ENCODE measurements at places on chromosomes 12 and 14.
A peak's percentile ranks its signal among the peaks of the same experiment; 100 is the strongest.

GRCh38 chr12:95002754-95003153, 743 bp downstream of the NDUFA12 start:
- no peak for DNase-seq

GRCh38 chr12:1469070-1469469, 125.3 kb downstream of the FBXL14 start:
- DNase-seq = no peak

GRCh38 chr12:104695453-104696148, 238.9 kb downstream of the CHST11 start:
- peak; percentile 76 for DNase-seq

GRCh38 chr12:13386323-13387039, 190.0 kb downstream of the EMP1 start:
- no peak for DNase-seq

DNA sequence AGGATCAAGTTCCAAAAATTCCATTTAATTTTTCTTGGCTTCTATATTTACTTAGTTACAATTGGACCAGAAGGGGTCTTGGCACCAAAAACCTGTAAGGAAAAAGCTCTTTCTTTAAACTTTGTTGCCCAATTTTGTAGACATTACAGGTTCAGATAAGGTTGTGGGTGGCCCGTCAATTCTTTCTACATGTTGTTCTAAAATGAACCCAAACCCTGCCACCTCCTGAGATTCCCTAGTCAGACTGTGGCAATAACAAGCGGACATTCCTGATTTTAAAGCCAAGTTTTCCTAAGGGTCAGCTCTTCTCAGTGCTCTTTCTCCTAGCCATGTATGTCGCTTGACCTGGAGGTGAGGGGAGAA, 45.0 kb upstream of the GSG1 start:
- no peak for DNase-seq

- no peak for DNase-seq
Measured at GRCh38 chr12:89721291-89721987, 12.8 kb upstream of the ATP2B1 start.

DNA sequence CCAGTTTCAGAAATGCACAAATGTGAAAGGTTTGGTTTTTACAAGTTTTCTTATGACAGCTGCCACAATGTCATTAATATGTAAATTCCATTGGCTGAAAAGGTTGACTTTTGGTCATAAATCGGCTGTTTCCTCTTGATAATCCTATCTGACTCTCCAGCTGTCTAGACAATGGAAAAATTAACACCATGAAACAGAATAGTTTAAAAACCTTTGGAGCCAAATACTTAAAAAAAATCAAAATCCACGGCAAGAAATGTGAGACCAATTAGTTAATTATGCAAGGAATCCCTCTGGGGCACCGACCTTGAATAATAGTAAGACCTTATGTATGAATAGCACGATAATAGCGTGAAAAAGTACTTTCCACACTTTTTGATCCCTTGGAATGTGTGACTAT, 138.0 kb downstream of the ZNF664 start:
- no peak for DNase-seq

DNA sequence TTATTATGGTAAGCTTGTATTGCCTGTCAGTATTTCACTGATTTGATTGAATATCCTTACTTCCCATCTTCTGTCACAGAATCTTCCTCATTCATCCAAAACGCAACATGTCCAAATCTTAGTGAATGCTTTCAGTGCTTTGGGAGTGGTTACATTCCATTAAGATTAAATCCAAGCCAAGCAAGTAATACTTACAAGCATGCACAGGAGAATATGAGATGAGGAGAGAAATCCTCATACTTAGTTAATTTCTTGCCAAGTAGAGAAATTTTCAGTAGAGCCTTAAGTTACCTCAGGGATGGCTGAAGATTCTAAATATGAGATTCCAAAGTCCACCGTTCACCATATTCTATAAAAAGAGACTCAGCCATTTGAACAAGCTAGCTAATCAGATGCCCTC, 316.0 kb downstream of the RAD51B start:
- DNase-seq = no peak

DNA sequence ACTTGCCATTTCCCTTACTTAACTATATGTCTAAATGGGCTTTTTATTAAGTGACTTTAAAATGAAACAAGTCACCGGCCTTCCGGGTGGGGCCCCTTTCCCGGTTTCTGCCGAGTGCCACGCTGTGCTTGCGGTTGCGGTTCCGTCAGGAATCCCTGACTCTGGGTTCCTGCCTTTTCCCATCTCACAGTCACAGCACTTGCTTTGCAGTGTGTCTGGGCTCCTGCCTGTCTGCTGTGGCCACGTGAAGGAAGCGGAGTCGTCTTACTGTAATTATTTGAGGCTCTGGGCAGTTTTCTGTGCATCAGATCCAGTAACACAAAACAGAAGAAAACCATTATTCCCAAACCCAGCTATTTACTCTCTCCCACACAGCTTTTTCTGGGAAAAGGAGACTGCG, 44.0 kb upstream of the FRMD6 start:
- DNase-seq = no peak

DNA sequence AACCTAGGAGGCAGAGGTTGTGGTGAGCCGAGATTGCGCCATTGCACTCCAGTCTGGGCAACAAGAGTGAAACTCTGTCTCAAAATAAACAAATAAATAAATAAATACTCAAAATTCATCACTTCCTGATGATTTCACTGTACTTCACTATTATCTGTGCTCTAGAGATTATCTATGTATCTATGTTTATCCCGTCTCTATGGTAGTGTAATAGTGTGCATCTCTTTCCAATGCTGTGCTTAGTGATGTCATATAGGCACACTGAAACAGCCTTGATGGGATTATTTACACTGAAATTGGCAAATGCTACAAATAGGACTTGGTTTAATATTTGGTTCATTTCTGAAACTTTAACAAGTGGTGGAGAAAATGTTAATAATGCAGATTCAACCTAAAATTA, 6.5 kb downstream of the CAPS2 start:
- no peak for DNase-seq

GRCh38 chr12:53345486-53346188, 9.5 kb upstream of the SP7 start:
- peak; percentile 18 for DNase-seq

- no peak for DNase-seq
Measured at GRCh38 chr12:108367436-108367835, 28.3 kb upstream of the CMKLR1 start.

GRCh38 chr14:74313601-74314000, 10.9 kb upstream of the ABCD4 start:
- no peak for DNase-seq

GRCh38 chr14:89721956-89722355, 232.6 kb downstream of the EFCAB11 start:
- DNase-seq = peak; percentile 46

DNA sequence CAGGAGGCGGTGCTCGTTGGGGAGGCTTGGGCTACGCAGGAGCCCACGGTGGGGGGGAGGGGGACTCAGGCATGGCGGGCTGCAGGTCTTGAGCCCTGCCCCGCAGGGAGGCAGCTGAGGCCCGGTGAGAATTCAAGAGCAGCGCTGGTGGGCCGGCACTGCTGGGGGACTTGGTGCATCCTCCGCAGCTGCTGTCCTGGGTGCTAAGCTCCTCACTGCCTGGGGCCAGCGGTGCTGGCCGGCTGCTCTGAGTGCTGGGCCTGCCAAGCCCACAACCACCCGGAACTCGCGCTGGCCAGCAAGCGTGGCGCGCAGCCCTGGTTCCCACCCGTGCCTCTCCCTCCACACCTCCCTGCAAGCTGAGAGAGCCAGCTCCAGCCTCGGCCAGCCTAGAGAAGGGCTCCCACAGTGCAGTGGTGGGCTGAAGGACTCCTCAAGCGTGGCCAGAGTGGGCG, 3.2 kb downstream of the METTL25 start:
- DNase-seq = no peak

- DNase-seq = no peak
Measured at GRCh38 chr14:23538785-23539184, 12.8 kb downstream of the ZFHX2 start.

- no peak for DNase-seq
Measured at GRCh38 chr14:71248194-71248593, 340.9 kb downstream of the PCNX1 start.

DNA sequence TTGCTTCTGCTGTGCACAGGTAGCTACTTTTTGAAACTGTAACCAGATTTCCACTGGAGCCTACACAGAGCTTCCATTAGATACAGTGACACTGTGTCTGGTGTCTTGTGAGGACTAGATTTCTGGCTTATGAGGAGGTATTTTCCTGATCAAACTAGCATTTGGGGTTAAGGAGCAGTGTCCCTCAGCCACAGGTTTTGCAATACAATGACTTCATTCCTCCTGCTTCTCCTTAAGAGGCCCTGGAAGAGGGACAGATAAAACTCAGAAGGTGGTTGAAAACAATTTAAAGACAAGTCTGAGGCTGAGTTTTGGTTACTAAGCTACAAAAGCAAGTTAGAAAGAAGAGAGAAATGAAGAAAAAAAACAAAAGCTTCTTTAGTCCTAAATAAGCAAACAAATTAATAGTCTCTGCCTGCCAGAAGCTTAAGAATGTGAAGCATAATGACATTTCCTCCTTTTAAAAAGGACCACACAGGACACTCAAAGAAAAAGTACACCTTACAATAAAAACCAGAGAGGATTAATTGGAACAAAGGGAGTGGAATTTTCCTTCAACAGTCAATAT, 53.0 kb downstream of the PKP2 start:
- DNase-seq = no peak

- DNase-seq = no peak
Measured at GRCh38 chr12:95996034-95996658, at the start of gene HAL. TSS of gene HAL (minus strand) at chr12:95996344. CDS start at chr12:95995910, 434 bp downstream.

- peak; percentile 21 for DNase-seq
Measured at GRCh38 chr14:76546426-76547221, 170.7 kb downstream of the ESRRB start.

GRCh38 chr14:103748534-103748857, 32.9 kb downstream of the ZFYVE21 start:
- DNase-seq = no peak

- DNase-seq = no peak
Measured at GRCh38 chr12:40874868-40875267, 182.6 kb downstream of the CNTN1 start.

DNA sequence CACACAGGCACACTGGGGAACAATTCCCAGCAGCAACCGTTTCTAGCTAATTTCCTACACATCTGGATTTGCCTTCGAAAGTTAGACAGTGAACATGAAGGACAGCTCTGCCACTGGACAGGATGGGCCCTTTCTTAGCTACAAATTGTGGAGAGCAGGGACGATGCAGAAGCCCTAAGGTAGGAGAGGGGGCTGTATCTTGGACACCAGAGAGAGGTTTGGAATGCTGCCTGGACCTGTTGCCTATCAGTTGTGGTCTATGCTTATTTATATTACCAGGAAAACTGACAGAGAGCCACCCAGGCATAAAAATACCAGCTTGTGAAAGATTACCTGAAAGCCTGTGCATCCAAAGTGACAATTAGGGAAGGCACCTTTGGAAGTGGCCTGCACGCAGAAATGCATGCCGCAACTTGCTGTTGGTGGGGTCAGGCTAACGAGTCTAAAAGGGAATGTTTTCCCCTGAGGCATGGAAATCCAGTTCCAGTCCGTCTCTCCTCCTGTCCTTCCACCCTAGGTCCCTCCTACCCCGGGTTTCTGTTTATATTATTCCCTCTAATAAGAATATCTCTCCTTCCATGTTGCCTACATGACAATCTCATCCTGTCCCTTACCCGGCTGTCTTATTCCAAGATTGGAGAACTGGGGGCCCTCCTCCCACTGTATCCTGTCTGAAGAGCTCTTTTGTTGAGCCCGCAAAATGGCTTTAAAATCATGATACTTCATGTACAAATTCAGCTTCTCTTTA, 60.2 kb downstream of the MDM2 start:
- no peak for DNase-seq

DNA sequence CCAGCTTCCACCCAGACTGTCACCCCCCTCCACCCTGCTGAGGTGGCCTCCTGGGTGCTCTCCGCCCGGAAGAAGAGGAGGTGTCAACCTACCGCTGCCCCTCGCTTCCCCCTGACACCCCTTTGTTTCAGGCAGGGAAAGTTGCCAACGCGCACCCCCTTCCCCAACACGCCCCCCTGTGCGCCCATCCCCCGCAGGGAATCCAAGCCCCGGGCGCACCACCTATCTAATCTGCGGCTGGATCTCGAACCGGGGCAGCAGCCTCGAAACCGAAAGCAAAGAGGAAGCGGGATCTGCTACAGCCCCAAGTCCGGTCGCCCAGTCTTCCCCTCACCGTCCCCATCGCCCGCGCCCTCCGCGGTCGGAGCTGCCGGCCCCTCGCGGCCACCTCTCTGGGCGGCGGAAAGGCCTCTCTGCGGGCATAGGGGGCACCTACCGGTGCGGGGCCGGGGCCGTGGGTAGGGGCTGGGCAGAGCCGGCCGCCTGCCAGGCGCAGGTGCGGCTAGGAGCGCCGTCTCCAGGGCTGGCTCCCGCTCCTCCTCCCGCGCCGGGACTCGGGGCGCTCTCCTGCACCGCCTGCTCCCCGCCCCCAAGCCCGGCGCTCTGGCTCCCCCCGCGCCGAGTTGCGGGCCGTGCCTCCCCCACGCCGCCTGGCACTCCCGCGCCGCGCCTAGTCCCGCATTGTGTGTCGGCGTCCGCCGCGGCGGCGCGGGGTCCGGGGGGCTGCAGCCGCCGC, 18.3 kb upstream of the PLEKHH1 start:
- peak; percentile 41 for DNase-seq

- peak; percentile 25 for DNase-seq
Measured at GRCh38 chr12:94644141-94644979, 6.0 kb downstream of the TMCC3 start.

GRCh38 chr12:118946256-118946655, 35.1 kb upstream of the SRRM4 start:
- no peak for DNase-seq

- DNase-seq = peak; percentile 51
Measured at GRCh38 chr12:106428384-106428783, 70.8 kb downstream of the POLR3B start.

GRCh38 chr14:20768593-20768892, 339 bp downstream of the EDDM3B start:
- no peak for DNase-seq

DNA sequence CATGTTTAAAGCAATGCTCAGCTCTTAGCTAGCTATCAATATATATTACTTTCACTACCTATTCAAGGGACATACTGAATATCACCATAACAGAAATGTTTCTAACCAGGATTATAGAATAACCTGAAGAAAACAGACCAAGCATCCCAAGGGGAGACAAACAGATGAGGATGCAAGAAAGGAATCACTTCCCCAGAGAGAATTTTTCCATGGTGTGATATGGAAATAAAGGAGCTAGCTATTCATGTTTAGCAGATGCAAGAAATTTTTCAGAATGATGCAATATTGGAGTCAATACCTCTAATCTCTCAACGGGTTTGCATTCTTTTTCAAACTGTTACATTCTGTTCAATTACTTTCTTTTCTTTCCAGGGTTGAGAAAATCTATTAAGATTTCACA, 538.9 kb upstream of the FLRT2 start:
- no peak for DNase-seq

Measured in thyroid gland (tissue), 4 donors.